ENCODE measurements at places on chromosomes 1 and 21.

- no peak for DNase-seq
Measured at GRCh38 chr1:115115521-115116161, 26.3 kb upstream of the TSPAN2 start.

- DNase-seq: no peak
Measured at GRCh38 chr1:32431736-32432400, 33.0 kb upstream of the ZBTB8B start.

DNA sequence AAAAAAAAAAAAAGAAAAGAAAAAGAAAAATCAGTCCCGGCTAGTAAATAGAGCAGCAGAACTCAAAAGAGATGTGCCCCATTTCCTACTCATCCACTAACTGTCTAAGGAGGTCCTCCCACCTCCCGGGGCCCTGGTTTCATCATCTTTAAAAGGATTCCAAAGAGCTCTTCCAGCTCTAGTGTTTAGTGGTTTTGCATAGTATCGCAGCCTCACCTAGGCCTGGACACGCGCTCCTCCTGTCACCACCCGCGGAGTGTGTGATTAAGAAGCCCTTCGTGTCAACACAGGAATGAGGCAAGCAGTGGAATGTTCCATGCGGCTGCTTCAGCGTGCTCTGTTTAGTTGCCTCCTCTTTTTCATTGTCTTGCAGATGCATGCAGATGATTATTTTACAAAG lies 49.0 kb downstream of the LBR start:
- no peak for DNase-seq

GRCh38 chr1:157110003-157110402 lies 10.4 kb upstream of the ETV3L start:
- no peak for DNase-seq

GRCh38 chr1:24457866-24458265 lies 42.3 kb downstream of the NIPAL3 start:
- DNase-seq: no peak

DNA sequence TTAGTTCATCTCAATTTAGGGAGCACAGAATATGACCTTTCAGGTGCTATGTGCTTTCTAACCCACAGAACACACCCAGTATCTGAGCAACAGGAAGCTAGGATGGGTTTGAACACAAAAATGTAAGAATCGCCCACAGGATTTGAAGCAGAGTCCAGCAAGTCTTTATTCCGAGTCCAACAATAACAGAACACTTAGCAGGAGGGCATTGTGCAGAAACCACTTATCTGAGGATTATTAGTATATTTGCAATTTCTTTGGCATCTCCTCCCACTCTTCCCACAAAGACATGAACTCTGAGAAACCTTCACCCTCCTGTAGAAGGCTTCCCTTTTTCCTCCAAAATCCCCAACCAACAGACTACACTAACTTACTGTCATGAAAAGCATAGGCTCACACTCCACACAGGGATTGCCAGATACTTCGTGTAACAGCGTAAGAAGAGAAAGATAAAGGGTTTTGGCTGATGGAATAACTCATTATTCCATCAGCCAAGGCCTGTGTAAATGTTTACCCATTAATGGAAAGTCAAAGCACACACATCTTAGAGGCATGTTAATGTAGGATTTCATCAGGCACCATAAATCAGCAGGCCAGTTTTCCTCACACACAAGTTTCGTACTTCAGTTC lies 16.1 kb downstream of the SIPA1L2 start:
- DNase-seq: peak; percentile 35

DNA sequence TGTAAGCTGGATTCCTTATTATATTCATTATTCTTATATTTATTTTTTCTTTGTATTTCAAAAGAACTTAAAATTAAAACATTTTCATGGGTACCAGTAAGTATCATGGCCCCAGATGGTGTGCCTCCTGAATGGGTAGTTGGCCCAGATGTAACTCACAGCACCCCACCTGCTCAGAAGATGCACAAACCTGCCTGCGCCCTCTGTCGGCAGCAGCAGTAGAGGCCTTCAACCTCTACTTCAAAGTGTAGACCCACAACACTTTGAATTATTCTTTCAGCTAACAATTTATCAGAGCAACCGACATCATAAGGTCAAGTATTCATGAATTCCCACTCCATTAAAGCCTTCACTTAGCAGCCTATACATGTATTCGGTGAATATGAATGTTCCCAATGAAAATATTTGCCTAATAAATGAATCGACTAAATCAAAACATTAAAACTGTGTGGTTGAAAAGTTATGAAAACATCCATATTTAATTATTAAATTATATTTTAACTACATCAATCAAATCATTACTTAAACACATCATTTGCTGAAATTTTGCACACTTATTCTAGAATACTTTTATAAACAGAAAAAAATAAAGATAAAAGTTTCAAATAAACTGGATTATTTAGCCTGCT lies 25.4 kb downstream of the PIGM start:
- DNase-seq: peak; percentile 73
